GM20000 (cell line): ENCODE measurements at places on chromosomes 6 and 20.

DNA sequence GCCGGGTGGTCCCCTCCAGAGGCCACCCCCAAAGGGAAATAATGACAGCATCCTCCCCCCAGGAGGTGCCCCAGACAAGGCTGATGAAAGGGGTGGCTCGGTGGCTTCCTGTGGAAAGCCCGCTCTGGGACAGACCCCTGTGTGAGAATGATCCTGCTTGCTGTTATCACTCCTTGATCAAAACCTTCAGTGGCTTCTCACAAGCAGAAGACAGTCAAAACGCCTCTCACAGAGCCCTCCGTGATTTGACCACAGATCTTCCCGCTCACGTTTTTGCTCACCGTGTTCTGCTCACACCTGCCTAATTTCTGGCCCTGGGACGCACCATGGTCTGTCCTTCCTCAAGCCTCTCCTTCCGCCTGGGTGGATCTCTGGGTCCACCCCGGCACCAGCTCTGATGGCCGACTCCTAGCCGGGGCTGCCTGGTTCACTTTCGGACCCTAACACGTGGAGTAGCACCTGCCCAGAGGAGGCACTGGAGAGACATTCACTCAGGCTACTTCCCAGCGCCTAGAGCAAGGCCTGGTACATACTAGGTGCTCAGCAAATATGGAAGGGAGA, 210.4 kb downstream of the ANKRD60 start:
- no peak for DNase-seq

GRCh38 chr20:32622585-32623468, 37.7 kb upstream of the NOL4L start:
- no peak for DNase-seq

- DNase-seq = no peak
Observed at GRCh38 chr6:106899697-106900096, 74.8 kb downstream of the CD24 start.

DNA sequence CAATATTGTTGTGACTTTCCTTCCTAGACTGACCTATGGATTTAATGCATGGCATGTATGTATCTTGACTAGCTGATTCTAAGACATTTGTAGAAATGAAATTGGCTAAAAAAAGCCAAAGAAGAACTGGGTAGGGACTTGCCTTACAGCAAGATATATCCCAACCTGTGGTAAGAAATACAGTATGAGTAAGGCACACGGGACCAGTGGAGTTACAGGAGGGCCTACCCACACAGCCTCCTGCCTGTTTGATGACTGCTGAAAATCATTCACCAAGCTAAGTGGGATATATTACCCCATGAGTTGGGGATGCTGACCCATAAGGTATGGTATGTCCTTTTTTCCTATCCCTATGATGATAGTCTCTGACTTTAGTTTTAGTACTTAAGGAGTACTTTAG, 112.2 kb downstream of the INSM1 start:
- no peak for DNase-seq

DNA sequence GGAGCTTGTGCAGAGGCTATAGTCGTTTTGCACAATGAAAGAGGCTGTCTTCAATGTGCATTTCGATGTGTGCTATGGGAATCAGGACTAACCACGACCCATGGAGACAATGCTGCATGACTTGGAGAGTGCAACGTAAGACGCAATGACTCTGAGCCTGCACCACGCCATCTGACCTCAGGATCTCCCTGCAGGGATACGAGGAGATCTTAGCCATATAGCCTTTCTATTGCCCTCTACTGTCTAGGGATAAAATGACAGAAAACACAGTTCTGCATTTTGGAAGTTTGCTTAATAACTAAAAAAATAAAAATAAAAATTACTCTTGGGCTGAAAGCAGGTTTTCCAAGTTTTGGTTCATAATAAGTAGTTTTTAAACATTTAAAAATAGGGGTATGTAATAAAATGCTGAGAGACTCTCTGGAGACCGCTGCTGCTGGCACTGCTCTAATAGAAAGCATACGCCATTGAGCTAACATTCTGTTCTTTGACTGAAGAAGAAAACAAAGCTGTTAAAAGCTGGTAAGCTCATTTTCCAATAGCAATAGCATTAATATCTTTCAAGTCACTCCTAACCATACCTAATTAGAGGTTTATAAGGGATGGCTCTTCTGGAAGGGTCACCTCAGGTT, 87.2 kb downstream of the PDE7B start:
- DNase-seq = peak; percentile 14

DNA sequence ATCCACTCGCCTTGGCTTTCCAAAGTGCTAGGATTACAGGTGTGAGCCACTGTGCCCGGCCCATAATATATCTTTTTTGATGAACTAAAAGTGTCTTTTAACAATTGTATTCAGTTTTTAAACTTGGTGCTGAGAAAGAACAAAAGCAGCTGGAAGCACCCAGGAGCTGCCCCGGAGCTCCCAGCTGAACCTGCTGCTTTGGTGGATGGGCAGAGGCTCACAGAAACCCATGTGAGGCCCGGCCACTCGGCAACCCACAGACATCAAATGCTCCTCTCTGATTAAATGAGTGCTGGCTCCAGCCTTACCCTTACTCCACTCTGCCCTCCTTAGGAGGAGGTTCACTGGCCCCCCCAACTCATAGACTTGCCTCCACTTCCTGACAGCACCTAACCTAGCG, 59.4 kb upstream of the FRMD1 start:
- DNase-seq = no peak

- DNase-seq = peak; percentile 26
Observed at GRCh38 chr6:30074331-30075093, 1.1 kb downstream of the RNF39 start.
